ENCODE measurements at places on chromosomes 7 and 10. TPM values are rescaled to one million over a fixed set of nuclear protein-coding genes. Genes with fewer than 3 reads are reported as not detected.

GRCh38 chr10:5530846-5531557 lies 6.2 kb downstream of the CALML3 start:
- H3K27me3 ChIP-seq, result no peaks in the 10 kb centered on the region
- H3K36me3 ChIP-seq, result no peaks in the 10 kb centered on the region
- no peak overlapping the region for H3K27ac ChIP-seq
- no peaks in the 10 kb centered on the region for H3K4me1 ChIP-seq
- no peak for DNase-seq

DNA sequence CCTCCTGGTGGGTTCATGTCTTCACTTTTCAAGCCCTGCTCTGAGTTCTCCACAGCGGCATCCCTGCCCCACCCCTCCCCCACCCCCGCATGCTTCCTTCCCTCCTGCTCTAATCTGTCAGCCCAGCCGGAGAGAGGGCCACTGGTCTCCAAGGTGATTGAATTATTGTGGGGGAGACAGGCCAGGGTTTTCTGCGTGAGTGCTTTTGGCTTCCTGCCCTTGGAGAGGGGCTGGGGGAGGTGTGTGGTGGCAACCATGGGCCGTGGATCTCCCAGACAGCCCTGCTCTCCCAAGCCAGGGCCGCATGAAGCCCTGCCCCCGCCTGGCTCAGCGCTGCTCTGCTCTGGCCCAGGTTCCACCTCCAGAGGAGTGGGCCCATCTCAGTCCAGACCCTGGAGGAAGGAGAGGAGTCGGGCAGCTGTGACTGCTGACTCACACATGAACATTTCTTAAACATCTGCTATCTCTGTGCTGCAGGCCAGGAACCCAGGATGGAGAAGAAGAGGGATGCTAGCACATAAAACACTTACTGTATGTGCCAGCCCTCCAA lies 109.9 kb downstream of the ZMIZ1 start:
- no peaks in the 10 kb centered on the region for H3K36me3 ChIP-seq
- DNase-seq, result no peak
- peaks cover 16% of the 10 kb centered on the region for H3K4me1 ChIP-seq
- H3K27me3 ChIP-seq, result no peaks in the 10 kb centered on the region

DNA sequence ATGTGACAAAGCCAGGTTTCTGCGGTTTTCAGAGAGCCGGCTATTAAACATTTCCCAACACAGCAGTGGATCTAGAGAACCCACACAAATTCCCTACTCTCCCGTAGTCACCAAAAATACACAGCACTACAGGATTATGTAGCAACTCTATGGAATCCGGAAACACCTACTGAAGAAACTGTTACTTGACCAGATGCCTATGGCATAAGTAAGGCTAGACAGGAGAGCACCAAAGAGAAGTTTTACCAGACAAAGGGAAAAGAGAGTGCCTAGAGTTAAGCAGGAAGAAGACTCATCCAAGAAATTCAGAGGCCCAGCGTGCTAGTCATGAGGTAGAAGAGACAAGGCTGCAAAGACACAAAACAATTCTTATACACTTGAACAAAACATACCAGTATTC lies 321.1 kb downstream of the PARD3 start:
- no peaks in the 10 kb centered on the region for H3K27me3 ChIP-seq
- no peaks in the 10 kb centered on the region for H3K36me3 ChIP-seq
- DNase-seq, result no peak
- no peaks in the 10 kb centered on the region for H3K4me1 ChIP-seq
- H3K27ac ChIP-seq, result no peak overlapping the region

GRCh38 chr7:25900877-25901276 lies 251.1 kb upstream of the NFE2L3 start:
- H3K4me1 ChIP-seq, result peaks cover 2% of the 10 kb centered on the region
- DNase-seq, result no peak
- H3K36me3 ChIP-seq, result no peaks in the 10 kb centered on the region
- peaks cover 30% of the 10 kb centered on the region for H3K27me3 ChIP-seq
- no peak overlapping the region for H3K4me3 ChIP-seq

DNA sequence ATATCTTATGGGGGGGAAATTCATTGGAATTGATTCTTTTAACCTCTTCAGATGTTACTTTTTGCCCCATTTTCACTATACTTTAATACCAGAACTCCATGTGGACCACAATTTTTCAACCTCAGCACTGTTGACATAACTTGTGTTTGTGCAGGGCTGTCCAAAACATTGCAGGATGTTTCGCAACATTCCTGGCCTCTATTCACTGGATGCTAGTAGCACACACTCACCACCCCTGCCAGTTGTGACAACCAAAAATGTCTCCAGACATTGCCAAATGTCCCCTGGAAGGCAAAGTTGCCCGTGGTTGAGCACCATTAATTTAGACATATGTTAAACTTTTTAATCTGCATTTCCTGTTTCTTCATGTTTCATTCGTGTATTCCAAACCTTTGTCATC lies 234.7 kb downstream of the GFRA1 start:
- no peak overlapping the region for H3K27ac ChIP-seq
- H3K4me3 ChIP-seq, result no peak overlapping the region
- H3K36me3 ChIP-seq, result no peaks in the 10 kb centered on the region
- no peaks in the 10 kb centered on the region for H3K4me1 ChIP-seq
- no peaks in the 10 kb centered on the region for H3K27me3 ChIP-seq

- H3K4me1 ChIP-seq, result no peaks in the 10 kb centered on the region
- DNase-seq, result no peak
- no peak overlapping the region for H3K4me3 ChIP-seq
- no peaks in the 10 kb centered on the region for H3K36me3 ChIP-seq
Measured at GRCh38 chr10:85787393-85787792, 579.2 kb downstream of the GRID1 start.

DNA sequence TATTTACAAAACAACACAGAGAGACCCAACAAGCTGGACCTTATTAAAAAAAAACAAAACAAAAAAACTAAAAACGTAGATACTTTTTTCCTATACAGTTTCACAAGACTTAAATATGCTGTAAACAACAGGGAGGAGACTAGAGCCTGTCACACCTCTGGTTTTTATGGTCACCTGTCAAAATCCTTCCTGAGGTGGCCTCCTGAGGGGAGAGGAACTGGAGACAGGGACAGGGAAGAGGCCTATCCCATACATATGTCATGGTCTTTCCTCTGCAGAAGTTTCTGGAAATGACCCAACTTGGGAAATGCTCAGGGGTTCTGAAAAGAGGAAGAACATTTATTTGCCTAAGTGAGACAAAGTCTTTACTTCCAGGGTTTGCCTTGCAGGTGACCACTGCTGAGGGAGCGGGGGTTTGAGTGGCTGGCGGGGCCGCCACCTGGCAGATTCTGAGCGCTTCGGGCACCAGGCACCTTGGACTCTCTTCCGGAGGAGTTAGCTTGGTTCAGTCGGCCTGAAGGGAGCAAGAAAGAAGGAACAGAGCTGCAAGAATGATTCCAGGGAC lies 18.3 kb downstream of the CPA1 start:
- no peak overlapping the region for H3K4me3 ChIP-seq
- no peak overlapping the region for H3K27ac ChIP-seq
- H3K27me3 ChIP-seq, result no peaks in the 10 kb centered on the region

GRCh38 chr10:26372513-26373354 lies 65.4 kb upstream of the APBB1IP start:
- H3K36me3 ChIP-seq, result no peaks in the 10 kb centered on the region
- no peak for DNase-seq
- no peak overlapping the region for H3K27ac ChIP-seq
- H3K4me3 ChIP-seq, result no peak overlapping the region

- no peak for DNase-seq
- H3K36me3 ChIP-seq, result peaks cover 22% of the 10 kb centered on the region
- no peaks in the 10 kb centered on the region for H3K27me3 ChIP-seq
- peaks cover 31% of the 10 kb centered on the region for H3K4me1 ChIP-seq
- H3K27ac ChIP-seq, result no peak overlapping the region
- H3K4me3 ChIP-seq, result no peak overlapping the region
Measured at GRCh38 chr10:89241486-89242344, 9.9 kb downstream of the LIPA start.

- no peaks in the 10 kb centered on the region for H3K4me1 ChIP-seq
- no peaks in the 10 kb centered on the region for H3K27me3 ChIP-seq
- H3K4me3 ChIP-seq, result no peak overlapping the region
- no peak for DNase-seq
- no peak overlapping the region for H3K27ac ChIP-seq
Measured at GRCh38 chr7:32536585-32536984, 41.3 kb downstream of the AVL9 start.

- no peak for DNase-seq
- no peaks in the 10 kb centered on the region for H3K36me3 ChIP-seq
- no peak overlapping the region for H3K27ac ChIP-seq
- no peak overlapping the region for H3K4me3 ChIP-seq
- no peaks in the 10 kb centered on the region for H3K27me3 ChIP-seq
- no peaks in the 10 kb centered on the region for H3K4me1 ChIP-seq
Measured at GRCh38 chr7:89103564-89103963, 308.0 kb upstream of the TEX47 start.

DNA sequence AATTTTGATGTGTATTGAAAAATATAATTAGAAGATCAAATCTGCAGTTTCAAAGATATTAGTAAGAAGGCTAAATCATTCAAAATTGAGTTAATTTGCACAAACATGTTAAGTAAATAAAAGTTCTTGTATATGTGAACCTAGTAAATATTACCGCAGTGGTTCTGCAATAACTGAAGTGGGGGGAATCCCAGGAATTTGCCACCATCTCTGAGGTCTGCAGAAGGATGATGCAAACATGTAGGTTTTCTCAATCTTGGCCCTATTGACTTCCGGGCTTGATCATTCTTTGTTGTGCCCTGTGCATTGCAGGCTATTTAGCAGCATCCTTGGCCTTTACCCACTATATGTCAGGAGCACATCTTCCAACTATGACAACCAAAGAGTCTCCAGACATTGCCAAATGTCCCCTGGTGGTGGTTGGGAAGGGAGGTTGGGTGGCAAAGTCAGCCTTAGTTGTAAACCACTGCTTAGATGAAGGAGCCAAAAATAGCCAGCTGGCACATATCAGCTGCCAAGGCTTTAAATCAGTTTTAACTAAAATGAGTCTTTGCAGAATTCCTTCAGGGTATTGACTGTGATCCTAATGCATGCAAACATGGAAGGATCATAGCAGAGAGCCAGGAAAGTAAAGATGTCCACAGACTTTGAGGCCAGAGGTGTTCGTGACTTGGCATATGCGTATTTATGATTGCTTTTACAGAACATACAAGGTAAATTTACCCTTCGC lies 146.3 kb downstream of the TRIL start:
- H3K4me3 ChIP-seq, result no peak overlapping the region
- H3K4me1 ChIP-seq, result peaks cover 19% of the 10 kb centered on the region
- no peaks in the 10 kb centered on the region for H3K27me3 ChIP-seq
- no peak overlapping the region for H3K27ac ChIP-seq
- DNase-seq, result no peak

DNA sequence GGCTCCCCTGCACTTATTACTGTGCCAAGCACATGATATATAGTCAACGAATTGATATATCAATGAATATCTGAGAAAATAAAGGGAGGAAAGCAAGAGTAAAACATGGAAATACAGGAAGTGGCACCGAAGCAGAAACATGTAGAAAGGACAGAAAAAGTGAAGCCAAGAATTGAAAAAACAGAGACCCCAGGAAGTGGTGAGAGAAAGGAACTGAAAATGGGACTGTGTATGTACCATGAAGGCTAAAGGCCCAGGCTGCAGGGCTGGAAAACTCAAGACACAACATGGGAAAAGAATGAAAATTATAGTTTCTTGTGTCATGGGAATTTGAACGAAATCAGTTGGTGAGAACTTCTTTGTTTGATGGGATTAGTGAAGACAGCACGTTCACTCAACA lies 60.6 kb downstream of the MAP3K8 start:
- peaks cover 90% of the 10 kb centered on the region for H3K4me1 ChIP-seq
- DNase-seq, result peak; percentile 39
- no peak overlapping the region for H3K4me3 ChIP-seq

- H3K36me3 ChIP-seq, result no peaks in the 10 kb centered on the region
- no peak for DNase-seq
- H3K27ac ChIP-seq, result no peak overlapping the region
- no peak overlapping the region for H3K4me3 ChIP-seq
Measured at GRCh38 chr10:88089498-88089897, 226.1 kb downstream of the PTEN start.

DOCK4 gene
- total RNA-seq, result 5.3 TPM

UCN3 gene
- not detected for total RNA-seq

ANTXRL gene
- total RNA-seq, result not detected

CD36 gene
- total RNA-seq, result 1.3 TPM

Measured in B cell (primary cell).